ENCODE measurements at places on chromosomes 7 and 10. TPM values are rescaled to one million over a fixed set of nuclear protein-coding genes. Genes with fewer than 3 reads are reported as not detected.

NUB1 gene
- 104 TPM for total RNA-seq

- H3K4me1 ChIP-seq = no peaks in the 10 kb centered on the region
- no peak for DNase-seq
- no peaks in the 10 kb centered on the region for H3K27me3 ChIP-seq
- no peak overlapping the region for H3K27ac ChIP-seq
- no peak overlapping the region for H3K4me3 ChIP-seq
- no peaks in the 10 kb centered on the region for H3K36me3 ChIP-seq
These were observed 80.3 kb upstream of the CDCA7L start for GRCh38 chr7:22025983-22026382.

DNA sequence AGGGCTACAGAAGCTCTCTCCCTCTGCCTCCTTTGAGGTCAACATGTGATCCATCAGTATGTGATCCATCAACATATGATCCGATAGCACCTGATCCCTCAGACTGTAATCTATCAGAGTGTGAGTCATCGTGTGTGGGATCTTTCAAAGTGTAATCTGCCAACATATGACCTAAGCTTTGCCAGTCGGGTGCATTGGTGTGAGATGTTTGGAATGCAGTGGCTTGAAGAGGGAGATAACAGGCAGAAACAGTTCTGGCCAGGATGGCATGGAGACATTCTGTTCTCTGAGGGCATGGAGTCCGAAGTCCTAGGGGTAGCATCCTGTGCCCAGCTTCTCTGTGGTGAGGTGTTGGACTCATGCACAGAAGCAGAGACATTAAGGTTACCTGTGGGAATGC lies 217.7 kb upstream of the ETV1 start:
- no peak overlapping the region for H3K27ac ChIP-seq
- H3K4me1 ChIP-seq = no peaks in the 10 kb centered on the region
- no peaks in the 10 kb centered on the region for H3K27me3 ChIP-seq
- H3K4me3 ChIP-seq = no peak overlapping the region
- DNase-seq = no peak

GRCh38 chr7:69399401-69399800 lies 198.9 kb upstream of the AUTS2 start:
- no peaks in the 10 kb centered on the region for H3K4me1 ChIP-seq
- no peak overlapping the region for H3K4me3 ChIP-seq
- no peaks in the 10 kb centered on the region for H3K27me3 ChIP-seq
- DNase-seq = no peak
- no peak overlapping the region for H3K27ac ChIP-seq

- no peak overlapping the region for H3K4me3 ChIP-seq
- no peaks in the 10 kb centered on the region for H3K4me1 ChIP-seq
- peaks cover 7% of the 10 kb centered on the region for H3K36me3 ChIP-seq
- H3K27ac ChIP-seq = no peak overlapping the region
- DNase-seq = no peak
These were observed 102.0 kb downstream of the NRF1 start for GRCh38 chr7:129713544-129713943.

DNA sequence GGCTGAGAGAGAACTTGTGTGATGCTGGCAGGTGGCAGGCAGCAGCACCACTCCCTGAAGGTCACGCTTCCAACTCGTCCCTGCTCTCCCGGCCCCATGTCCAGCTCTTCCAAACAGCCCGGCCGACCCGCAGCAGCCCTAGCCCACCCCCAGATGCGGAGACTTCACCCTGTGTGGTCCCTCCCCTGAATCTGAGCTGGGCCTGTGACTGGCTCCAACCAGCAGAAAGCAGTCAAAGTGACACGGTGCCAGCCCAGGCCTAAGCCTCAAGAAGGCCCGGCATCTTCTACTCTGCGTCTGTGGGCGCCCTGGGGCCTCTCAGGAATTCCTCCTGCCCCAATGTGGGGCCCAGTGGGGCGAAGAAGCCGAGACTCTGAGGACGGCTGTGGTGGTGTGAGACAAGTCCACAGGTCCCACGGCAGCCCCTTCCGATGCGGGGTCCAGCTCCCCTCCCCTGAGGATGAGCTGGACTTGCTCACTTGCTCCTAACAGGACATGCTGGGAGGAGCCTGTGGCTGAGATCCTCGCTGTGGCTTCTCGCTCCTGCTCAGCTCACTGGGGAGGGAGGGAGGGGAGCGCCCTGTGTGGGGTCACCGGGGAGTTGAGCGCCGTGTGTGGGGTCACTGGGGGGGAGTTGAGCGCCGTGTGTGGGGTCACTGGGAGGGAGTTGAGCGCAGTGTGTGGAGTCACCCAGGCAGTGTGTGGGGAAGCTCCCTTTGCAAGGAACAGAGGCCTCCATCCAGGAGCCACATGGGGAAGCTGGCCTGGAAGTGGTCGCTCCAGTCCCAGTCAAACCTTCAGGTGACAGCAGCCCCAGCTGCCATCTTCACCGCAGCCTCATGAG lies 9.5 kb downstream of the STK32C start:
- peaks cover 7% of the 10 kb centered on the region for H3K4me1 ChIP-seq
- DNase-seq = no peak
- no peak overlapping the region for H3K27ac ChIP-seq
- H3K27me3 ChIP-seq = peaks cover 2% of the 10 kb centered on the region
- no peaks in the 10 kb centered on the region for H3K36me3 ChIP-seq

GRCh38 chr10:62430881-62431280 lies 56.7 kb downstream of the ZNF365 start:
- no peaks in the 10 kb centered on the region for H3K4me1 ChIP-seq
- no peak overlapping the region for H3K4me3 ChIP-seq
- no peak overlapping the region for H3K27ac ChIP-seq
- H3K27me3 ChIP-seq = no peaks in the 10 kb centered on the region
- H3K36me3 ChIP-seq = no peaks in the 10 kb centered on the region

All from B cell (primary cell).